ENCODE measurements at places on chromosomes 4 and X.

DNA sequence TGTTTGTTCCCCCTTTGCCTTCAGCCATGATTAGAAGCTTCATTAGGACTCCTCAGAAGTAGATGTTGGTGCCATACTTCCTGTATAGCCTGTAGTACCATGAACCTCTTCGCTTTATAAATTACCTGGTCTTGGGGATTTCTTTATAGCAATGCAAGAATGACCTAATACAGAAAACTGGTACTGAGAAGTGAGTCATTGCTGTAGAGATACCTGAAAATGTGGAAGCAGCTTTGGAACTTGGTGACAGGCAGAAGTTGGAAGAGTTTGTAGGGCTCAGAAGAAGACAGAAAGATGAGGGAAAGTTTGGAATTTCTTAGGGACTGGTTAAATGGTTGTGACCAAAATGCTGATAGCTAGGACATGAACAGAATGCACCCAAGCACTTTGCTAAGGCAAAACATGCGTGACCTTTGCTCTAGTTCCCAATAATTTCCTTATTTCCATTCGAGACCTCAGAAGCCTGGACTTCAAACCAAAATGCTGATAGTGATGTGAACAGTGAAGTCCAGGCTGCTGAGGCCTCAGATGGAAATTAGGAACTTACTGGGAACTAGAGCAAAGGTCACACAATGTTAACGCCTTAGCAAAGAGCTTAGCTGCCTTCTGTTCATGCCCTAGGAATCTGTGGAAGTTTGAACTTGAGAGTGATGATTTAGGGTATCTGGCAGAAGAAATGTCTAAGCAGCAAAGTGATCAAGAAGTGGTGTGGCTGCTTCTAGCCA lies 3.0 kb upstream of the USP46 start:
- DNase-seq, result no peak

DNA sequence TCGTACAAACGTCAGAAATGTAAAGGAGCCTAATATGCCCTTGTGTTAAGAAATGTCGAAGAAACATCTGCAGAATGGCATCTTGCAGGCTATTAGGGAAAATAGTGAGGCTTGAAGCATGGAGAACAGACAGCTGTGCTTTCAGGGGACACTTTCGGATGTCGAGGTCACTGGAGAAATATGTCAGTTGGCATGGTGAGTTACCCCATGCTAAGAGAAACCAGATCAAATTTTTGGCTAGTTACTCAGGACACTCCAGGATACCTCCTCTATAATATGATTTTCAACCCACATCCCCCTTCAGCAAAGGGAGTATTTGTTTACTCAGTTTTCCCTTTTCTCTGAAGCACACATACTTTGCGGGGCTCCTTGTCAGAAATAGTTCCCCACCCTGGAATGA lies 171.4 kb downstream of the GPC3 start:
- no peak for DNase-seq

DNA sequence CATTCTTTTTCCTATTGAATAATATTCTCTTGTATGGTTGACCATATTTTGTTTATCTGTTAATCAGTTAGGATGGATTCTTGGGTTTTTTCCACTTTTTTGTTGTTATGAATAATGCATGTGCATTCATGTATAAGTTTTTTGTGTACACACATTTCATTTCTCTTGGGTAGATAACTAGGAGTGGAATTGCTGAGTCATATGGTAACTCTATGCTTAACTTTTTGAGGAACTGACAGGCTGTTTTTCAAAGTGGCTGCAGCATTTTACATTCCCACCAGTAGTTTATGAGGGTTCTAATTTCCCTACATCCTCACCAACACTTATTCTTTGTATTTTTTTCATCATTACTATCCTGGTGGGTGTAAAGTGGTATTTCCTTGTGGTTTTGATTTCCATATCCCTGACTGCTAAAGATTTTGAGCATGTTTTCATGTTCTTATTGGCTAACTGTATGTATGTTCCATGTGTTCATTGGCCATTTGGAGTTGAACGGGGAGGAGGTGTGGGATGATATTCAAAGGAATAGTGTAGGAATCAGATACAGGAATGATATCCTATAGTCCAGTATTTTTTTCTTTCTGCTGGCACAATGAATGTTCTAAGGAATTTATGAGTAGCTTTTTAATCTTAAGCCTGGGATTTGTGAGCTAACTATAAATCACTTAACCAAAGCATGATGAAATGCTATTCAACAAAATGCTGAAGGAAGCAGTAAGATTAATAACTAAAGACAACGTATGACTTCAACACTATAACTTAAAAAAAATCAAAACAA lies 114.3 kb downstream of the AMELX start:
- no peak for DNase-seq

DNA sequence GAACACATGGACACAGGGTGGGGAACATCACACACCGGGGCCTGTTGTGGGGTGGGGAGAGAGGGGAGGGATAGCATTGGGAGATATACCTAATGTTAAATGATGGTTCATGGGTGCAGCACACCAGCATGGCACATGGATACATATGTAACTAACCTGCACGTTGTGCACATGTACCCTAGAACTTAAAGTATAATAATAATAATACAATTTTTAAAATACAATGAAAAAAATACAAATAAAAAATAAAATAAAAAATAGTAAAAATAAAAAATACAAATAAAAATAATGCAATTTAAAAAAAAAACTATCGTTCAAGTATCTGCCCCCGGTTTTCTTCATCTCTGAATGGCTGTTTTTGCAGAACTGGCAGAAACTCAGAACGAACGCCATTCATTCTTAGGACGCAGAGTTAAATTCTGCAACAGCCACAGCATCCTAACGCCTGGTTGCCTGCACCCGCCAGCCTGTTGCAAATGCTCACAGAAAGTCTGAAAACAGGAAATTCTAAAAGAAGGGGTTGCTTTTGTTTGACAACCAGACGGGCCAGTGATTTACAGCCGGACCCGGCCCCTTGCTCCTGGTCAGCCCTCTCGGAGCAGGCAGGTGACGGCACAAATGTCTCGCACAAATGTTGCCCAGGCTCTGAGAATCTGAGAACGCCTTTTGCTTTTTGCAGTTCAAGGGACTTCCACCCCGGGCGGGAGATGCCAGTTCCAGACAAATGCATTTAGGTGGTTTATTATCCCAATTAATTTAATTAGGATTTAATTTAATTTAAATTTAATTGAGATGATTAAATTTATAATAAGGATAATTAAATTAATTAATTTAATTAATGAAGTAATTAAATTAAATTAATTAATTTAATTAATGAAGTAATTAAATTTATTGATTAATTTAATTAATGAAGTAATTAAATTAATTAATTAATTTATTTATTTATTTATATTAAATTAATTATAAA lies 47.8 kb downstream of the CRLF2 start:
- DNase-seq, result no peak

- no peak for DNase-seq
These were observed 82.5 kb upstream of the GIMD1 start for GRCh38 chr4:106451091-106451490.

DNA sequence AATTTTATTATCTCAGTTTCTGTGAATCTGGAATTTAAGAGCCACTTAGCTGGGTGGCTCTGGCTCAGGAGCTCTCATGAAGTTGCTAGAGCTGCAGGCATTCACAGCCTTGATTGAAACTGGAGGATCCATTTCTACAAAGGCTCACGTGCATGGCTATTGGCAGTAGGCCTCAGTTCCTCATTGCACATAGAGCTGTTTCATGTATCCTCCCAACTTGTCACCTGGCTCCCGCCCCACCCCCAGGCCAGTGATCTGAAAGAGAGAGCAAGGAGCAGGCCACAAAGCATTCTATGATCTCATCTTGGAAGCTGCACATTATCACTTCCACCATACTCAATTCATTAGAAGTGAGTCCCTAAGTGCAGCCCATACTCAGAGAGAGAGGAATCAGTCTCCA lies 18.5 kb upstream of the AP1AR start:
- no peak for DNase-seq

- DNase-seq, result no peak
These were observed 205.4 kb downstream of the SPATA18 start for GRCh38 chr4:52256522-52256921.

DNA sequence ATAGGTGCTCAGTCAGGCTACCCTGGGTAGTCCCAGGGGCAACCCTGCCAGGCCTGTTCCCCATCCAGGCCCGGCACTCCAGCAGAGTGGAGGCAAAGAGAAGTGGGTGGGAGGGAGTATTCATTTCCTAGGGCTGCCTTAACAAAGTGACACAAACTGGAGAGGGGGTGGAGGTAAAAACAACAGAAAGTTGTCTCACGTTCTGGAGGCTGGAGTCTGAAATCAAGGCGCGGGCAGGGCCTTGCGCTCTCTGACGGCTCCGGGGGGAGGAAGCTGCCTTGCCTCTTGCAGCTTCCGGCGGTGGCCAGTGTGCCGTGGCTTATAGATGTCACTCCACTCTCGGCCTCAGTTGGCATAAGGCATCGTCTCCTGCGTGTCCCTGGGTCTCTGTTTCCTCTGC lies 90.8 kb downstream of the DCTD start:
- DNase-seq, result no peak

- DNase-seq, result no peak
These were observed 19.5 kb downstream of the TMPRSS11E start for GRCh38 chr4:68466751-68467150.

GRCh38 chrX:31706466-31706865 lies 634.6 kb upstream of the FTHL17 start:
- DNase-seq, result no peak

DNA sequence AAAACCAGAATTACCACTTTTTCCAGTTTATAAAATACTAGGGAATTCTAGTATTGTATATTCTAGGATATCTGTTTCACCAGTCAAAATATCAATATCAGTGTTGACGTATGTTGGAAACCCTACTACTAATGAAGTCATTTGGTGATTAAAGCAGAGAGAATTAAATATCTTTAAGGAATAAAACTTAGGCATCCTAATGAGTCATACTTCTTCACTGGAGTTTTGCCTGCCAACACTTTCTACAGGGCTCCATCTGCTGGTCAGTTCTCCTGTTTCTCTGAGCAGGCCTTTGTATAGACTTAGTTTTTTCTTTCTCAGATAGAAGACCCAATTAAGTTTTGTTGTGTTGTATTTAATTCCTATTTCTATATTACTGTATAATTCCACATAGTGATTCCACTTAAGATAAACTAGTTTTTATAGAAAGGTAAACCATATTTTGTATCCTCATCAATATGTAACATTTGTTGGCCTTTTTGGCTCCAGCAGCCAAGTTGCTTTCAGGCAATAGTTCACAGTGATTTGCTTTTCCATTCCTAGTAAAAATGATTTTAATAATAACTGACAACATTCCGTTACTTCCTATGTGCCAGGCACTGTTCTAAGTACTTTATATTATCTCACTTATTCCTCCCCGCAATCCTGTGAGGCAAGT lies 3.5 kb downstream of the AP1AR start:
- peak; percentile 34 for DNase-seq

- no peak for DNase-seq
These were observed 401.4 kb upstream of the FAT1 start for GRCh38 chr4:187125062-187125461.

DNA sequence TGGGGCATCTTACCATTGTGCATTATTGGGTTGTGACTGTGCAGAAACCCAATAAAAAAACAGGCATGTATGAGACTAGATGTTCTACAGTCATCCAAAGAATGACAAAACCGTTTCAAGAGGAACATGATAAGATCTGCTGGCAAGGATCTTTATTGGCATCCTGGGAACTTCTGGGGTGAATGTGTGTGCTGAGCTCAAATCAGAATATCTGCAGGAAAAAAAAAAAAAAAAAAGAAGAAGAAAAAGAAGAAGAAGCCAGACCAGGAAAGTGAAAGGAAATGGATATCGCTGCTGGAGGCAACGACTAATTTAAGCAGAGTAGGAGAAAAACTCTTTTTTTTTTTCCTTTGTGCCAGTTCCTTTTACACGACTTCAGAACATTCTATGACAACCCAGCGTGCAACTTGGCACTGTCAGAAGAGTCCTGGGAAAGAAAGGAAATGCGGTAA lies 484.2 kb upstream of the BOD1L1 start:
- DNase-seq, result no peak

- DNase-seq, result no peak
These were observed 39.6 kb downstream of the ZCCHC13 start for GRCh38 chrX:74343343-74344279.

DNA sequence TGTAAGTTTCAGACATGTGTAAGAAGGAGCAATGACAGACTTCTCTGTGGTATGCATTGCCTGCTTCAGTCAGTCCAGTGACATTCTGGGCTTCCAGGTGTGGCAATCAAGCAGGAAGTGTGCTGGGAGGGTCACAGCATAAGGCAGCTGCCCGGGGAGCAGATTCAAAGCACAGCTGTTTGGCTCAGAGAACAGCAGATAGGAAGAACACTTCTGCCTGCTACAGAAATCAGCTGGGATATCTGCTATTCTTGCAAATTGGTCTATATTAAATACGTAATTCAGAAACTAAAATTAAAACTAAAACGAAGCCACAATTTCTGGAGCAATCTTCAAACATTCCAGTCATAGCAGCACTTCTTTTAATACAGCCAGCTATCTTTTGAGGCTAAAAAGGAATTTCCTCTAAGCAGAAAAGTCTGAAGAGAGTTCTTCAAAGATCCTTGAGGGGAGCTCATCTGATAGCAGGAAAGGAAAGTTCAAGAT lies 47.5 kb upstream of the GALNT7 start:
- no peak for DNase-seq

DNA sequence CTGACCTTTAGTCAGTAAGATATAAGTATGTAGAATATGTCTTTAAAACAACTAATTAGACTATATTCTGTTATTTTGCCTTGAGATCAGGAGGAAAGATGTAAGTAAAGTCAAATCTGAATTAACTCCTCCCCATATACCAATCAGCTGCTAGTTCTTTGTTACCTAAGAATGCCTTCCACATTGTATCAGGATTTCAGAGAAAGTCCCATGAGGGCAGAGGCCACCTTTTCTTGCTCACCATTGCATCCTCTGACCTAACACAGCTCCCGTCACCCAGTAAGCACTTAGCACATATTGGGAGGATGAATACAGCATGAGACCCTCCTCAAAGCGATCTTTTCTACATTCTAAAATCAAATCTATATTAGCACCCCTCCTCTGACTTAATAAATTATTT lies 87.0 kb downstream of the COL25A1 start:
- DNase-seq, result no peak

DNA sequence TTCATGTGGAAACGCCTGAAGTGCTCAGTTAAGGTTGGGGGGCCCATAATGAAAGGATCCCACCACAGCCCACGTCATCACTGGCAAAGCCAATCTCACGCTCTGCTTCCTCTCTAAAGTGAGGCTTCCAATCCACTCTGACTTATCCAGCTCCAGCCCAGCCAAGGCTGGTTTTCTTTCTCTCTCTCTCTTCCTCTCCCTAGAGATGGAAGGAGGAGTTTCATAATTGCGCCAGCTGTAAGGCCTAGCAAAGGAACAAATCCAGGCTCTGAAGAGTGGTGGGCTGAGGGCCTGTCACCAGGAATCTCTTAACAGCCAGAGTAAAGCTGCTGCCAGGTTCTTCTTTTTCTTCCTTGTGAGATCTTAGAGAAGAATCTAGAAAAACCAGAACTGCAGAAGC lies 20.7 kb upstream of the BCLAF3 start:
- no peak for DNase-seq

DNA sequence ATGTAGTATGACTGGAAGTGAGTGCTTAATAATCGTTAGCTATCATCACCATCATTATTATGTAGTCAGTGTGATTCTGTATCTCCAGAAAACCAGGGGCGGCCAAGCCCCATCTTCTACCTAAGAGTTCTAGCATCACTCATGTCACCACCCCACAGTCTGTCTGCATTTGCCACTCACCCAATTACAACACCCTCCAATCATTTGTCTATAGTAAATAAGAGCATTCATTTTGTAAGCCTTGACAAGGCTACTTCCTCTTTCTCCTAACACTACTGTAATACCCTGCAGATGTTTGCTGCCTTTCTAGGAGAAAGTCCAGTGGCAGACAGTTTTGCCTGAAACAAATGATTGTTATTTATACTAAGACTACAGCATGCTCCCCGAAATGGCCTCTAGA lies 15.8 kb upstream of the IL21 start:
- DNase-seq, result no peak

Data from activated CD8-positive, alpha-beta memory T cell treated with anti-CD3 and anti-CD28 coated beads for 1 hour (primary cell).